ENCODE measurements at places on chromosomes 7 and 10.

DNA sequence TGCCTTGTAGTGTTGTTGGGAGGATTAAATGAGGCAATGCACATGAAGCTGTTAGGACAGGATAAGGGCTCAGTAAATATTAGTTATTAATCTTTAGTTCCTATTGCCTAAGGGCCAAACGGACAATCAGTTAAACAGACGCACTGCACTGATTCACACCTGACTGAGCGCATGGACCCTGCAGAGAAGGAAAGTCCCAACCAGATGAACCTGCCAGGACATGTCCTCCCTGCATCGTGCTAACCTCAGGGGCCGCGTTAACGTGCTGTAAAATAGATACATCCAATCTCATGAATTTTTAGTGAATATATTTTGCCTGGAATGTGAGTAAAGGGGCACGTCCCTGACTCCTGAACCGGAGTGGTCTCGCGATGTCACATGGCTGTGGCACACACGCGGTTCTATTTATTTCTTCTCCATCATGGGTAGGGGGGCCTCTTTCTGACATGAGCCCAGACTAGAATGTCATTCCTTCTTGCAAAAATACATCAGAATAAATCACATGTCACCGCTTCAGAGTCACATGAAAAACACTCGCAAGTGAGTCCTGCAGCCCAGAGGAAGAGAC is 12.3 kb downstream of the ADARB2 start:
- no peak for DNase-seq

DNA sequence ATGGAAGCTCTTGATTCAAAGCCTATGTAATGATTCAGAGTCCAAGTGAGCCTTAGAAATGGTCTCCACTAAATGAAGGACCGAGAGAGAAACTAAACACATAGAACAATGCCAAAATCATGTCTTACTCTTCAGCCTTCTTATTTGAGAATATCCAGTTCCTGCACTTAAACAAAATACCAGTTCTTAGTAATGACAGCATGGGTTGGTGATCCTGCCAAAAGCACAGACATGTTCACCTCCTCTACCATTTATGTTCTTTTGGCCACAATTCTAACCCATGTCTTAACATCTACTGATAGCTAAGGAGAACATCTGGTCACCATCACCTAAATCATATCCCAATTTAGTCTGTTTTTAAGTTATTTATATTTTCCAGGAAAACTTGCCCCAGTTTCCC is 239.6 kb upstream of the PTN start:
- DNase-seq: no peak

DNA sequence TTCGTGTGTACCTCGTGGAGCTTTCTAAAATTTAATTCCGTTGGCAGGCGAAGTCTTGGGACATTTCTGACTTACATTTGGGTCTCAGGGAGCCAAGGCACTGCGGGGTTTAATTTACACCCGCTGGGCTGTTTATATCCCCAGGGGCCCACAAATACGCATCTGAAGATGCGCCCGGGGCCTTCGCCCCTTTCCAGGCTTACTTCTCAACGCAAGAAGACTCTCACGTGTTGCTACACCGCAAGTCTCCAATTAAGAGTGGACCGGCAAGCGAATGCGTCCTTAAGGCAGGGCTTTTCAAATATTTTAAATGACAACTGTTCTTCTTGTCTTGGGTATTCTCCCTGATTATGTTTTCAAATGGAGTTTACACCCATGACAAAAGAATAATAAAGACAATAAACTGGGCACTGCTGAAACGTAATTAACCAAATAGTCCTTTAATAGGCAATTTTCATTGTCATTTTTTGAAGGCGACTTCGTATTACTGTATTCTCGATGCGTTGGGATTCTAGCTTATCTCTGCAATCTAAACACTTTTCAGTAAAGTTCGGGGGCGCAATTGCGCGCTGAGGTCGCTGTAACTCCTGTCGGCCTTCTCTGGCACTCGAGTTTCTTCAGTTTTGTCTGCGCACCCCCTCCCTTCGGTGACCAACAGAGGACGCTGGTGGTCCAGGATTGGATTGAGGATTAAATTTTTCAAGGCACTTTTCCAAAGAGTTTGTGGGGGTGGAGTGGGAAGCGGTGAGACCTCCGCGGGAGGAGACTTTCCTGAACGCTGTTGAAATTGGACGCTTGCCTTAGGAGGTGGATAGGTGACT is 837 bp upstream of the IGFBP3 start:
- no peak for DNase-seq

DNA sequence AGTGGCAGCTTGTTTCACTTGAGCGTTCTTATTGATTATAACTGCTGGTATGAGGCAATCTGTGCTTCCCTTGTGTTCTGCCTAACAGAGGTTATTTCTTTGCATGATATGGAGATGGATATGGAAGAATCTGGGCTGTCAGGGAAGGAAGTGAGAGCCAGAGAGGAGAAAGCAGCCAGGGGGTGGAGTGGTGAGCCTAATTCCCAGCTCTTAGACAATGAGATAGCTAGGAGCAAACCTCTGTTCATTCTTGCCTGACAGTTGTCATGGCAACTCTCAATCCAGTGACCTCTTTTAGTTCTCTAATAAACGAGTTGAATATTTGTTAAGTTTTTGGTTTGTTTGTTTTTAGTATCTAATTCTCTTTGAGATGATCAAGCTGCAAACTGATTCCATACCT is 214.3 kb downstream of the NRG3 start:
- no peak for DNase-seq

- DNase-seq: peak; percentile 84
Measured at GRCh38 chr7:152436111-152436930, 518 bp upstream of the KMT2C start.

- DNase-seq: no peak
Measured at GRCh38 chr10:49621561-49621960, 7.7 kb downstream of the CHAT start.

DNA sequence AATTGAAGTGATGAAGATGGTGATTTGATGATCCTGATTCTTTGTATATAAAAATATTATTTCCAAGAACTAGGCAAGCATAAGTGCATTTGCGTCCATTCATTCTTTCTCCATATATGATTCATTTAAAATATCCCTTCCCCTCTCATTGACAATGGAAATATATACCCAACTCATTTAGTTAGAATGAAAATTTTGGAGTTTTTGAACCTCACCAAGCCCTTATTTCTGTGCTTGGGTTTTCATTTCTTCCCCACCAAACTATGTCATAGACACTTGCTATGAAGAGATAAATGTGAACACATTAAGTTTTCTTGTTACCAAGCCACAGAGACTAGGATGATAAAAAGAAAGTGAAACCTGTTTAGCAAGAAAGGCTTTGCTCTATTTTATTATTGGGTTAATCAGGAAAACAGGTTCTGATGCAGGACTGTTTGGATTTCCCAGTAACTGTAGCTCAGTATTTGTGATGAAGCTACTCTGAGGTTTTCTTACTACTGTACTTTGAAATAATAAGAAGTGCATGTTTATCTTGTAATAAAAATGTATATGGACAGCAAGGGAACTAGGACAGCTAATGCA is 68.3 kb downstream of the ITGB1 start:
- DNase-seq: no peak

DNA sequence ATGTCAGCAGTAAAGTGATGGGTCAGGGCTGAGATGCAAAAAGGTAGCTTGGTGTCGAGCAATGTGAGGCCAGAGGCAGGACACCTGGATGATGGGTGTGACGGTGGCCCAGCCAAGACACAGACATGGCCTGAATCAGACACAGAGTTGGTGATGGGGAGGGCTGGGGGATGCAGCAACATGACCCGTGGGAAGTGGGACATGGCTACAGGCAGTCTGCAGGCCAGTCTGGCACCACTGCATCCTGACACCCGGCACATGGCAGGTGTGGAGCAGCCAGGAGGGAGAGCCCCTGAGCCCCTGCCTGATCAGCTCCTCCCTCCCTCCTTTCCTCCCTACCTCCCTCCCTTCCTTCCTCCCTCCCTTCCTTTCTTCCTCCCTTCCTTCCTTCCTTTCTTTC is 114.8 kb upstream of the WDR11 start:
- no peak for DNase-seq

- no peak for DNase-seq
Measured at GRCh38 chr7:132464740-132465139, 111.5 kb downstream of the PLXNA4 start.

DNA sequence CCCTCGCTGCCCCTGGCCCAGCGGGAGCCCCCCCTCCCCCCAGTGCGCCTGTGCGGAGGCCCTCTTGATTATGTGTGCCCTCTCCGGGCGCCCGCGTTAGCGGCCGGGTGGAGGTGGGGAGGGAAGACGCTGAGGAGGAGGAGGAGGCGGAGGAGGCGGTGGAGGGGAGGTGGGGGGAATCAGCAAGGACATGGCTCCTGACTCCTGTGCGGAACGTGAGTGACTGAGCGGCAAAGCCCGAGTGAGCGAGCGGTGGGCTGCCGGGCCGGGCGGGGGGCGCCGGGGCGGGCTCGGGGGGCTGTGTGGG is 201 bp downstream of the MLLT10 start:
- DNase-seq: no peak

DNA sequence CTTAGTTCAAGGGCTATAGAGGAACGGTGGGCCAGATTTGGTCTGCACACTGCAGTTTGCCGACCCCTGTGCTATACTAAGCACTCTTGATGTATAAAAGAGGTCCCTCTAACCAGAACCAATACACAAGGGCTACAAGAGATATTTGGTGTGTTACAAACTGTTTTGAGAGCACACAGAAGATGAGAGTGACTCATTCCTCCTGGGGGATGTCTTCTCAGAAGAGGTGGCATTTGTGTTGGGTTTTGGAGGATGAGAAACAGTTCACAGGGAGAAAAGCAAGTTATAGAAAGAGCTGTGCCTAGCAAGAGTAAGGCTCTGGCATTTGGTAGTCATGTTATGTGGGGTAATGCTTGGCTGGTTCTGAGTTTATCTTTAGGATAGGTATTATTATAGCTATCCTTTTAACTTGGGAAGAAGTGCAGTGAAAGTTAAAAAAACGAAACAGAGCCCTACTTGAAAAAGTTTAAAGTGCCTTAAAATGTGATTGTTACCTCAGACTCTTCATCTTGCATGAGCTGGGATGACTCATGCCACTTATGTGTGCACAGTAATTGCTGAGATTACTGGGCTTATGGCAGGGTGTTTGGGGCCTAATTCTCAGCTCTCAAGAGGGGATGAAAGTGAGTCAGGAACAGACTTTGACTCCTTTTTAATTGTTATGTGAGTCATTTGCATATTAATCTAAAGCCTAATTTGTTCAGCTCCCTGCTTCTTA is 160.4 kb downstream of the KIF20B start:
- DNase-seq: no peak

DNA sequence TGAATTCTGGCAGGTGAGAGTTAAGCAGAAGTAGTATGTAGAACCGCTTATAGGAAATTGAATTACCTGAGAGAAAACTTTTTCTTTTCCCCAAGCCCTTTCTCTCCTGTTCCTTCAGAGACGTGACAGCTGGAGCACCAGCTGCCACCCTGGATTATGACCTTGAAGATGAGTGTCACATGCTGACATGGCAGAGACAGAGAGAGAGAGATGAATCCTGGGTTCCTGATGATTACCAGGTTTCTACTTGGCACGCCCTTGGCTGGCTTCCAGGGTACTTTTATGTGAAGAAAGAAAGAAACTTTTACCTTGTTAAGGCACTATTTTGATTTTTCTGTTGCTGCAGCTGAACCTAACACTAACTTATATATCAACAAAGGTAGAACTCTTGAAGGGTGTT is 99.9 kb downstream of the GPR26 start:
- no peak for DNase-seq
